GM12891 (cell line): ENCODE measurements at places on chromosomes 11 and 22.

DNA sequence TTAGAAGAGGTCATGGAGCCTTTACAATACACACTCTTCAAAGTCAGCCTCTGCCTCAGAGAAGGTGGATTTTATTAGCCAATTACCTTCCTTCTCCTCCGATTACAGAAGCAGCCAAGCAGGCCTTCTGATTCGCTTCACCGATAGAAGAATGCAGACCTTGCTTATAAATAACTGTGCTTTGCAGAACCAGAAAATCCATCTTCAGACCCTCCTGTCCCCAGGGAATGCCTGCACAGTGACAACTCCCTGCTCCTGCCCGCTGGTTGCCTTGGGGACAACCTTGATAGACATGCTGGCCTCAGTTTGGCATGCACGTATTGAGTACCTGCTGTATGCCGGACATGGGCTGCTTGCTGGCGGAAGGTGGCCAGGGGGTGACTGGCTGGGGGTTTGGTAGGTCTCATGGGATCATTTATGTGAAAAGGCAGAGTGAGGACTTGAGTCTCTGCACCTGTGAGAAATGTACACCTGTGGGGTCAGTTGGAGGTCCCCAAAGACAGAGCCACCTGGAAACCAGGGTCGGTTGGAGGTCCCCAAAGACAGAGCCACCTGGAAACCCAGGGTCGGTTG lies 1238.7 kb downstream of the BRD1 start:
- no peak for DNase-seq

DNA sequence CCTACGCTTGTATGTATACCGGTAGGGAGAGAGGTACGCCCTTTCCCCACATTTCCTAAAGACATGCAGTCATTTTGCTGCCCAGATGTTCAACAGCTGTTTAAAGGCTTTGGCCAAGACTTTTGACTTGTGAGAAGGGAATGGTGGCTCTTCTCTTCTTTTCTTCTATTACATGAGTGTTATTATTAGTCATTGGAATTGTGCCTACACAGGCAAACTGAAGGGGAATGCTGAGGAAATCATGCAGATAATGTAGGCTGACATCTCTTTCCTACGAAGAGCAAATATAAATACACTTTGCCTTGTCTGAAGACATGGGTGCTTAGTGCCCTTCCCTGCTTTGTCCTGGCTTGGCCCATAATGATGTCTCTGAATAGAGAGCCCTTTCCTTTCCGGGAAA lies 194.3 kb upstream of the NARS2 start:
- DNase-seq, result no peak

DNA sequence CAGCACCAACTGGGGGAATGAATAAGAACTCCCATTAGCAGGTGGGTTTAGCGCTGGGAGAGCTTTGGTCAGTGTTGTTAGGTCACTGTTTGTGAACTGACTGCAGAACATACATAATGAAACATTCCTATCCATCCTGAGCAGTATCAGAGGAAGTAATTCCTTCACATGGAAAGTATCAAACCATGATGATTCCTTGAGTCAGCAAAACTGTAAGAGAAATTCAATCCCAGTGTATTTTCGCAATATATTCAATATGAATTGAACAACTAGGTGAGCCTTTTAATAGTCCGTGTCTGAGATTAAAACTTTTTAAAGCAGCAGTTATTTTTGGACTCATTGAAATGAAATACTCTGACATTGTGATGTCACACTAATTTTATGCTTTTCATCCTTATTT lies 42.9 kb upstream of the TTC36 start:
- DNase-seq, result no peak

- no peak for DNase-seq
Measured at GRCh38 chr11:66328031-66328301, 8.3 kb downstream of the RIN1 start.

DNA sequence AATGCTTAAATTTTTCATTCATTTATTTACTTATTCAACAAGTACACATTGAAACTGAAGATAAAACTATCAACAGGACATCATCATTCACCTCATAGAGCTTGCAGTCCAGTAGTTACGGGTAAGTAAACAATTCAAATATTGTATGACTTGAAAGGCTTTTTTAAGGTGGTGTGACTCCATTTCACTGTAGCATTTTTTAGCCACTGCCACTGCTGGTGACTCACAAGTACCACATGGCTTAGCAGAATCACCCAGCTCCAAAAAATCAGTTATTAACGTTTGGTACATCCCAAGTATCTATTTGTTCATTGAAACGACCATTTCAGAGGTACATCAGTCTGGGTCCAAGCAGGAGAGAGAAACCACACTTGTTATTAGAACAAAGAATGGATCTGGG lies 427.9 kb upstream of the DDI1 start:
- DNase-seq, result no peak

- DNase-seq, result no peak
Measured at GRCh38 chr11:37371346-37371970, 773.4 kb upstream of the RAG2 start.

GRCh38 chr11:109733245-109733644 lies 311.3 kb downstream of the C11orf87 start:
- DNase-seq, result no peak

DNA sequence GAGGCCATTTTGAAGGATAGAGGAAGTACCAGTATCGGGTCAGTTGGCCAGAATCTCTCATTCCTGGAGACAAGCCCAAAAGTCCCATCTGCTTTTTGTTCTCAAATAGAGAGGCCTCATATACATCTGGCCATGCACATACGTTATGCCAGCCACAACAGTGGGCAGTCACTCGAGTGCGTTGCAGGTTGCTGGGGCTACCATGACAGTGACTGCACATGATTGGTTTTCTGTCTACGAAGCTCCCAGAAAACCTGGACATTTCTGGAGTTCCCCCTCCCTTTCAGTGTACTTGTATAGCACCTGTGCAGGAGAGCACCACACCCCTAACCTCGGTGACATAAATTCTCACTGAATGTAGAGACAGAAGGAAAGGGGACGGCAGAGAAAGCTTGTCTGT lies 62.1 kb downstream of the C22orf31 start:
- DNase-seq, result no peak

DNA sequence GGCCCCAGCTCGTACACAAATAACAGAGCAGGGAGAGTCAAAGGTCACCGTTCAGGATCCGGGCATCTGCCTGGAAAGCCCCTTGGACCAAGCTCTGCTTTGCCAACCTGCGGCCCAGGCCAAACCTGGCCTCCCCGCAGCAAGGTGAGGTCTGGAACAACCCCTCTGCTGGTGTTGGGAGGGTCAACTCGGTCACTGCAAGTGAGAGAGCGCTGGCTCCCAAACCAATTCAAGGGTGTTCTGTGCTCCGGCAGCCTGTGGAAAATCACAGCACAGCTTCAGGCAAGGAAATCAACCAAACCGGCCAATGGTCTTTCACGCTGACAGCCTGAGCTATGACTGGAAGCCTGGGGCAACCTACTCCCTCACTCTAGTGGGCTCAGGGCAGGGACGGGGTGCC lies 63.4 kb downstream of the MYH9 start:
- no peak for DNase-seq

DNA sequence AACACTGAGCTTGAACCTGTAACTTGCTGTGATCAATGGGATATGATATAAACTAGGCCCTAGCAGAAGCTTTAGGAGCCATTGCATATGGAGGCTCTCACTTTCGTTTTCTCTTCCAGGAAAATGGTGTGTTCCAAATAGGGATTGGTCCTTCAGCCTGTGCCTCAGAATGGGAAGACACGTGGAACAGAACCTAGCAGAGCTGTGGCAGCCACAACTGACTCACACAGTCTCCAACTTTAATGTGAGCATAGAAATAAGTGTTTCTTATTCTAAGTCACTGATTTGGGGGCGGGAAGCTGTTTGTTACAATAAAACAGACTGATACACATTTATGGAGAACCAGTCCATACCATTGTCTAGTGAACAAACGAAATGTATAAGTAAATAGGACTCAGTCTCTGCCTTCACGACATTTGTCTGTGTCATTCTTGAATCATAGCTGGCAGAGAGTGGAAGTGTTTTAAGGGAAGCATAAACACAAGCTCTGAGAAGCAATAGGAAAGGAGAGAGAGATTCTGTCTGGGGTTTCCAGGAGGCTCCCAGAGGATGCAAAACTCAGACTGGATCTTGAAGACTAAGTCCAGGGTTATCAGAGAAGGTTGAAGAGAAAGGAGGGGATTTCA lies 97.3 kb downstream of the GALNT18 start:
- DNase-seq, result no peak

- peak; percentile 65 for DNase-seq
Measured at GRCh38 chr22:35430897-35431322, 31.0 kb downstream of the MCM5 start.

DNA sequence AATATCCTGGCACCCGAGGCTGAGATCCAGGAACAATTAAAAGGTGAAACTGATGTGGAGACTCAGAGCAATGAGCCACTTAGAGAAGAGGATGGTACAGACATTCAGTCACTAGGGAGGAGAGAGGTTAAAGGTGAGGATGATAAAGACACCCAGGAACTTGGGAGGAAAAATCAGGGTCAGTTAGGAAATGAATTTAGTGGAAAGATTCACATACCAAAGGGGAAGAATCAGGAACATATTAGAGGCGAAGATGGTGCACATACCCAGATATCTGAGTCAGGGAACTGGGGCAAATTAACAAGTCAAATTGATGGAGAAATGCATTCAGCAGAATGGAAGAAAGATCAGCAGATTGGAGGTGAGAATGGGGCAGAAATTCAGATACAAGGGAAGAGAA lies 4.1 kb upstream of the MEI1 start:
- DNase-seq, result no peak

DNA sequence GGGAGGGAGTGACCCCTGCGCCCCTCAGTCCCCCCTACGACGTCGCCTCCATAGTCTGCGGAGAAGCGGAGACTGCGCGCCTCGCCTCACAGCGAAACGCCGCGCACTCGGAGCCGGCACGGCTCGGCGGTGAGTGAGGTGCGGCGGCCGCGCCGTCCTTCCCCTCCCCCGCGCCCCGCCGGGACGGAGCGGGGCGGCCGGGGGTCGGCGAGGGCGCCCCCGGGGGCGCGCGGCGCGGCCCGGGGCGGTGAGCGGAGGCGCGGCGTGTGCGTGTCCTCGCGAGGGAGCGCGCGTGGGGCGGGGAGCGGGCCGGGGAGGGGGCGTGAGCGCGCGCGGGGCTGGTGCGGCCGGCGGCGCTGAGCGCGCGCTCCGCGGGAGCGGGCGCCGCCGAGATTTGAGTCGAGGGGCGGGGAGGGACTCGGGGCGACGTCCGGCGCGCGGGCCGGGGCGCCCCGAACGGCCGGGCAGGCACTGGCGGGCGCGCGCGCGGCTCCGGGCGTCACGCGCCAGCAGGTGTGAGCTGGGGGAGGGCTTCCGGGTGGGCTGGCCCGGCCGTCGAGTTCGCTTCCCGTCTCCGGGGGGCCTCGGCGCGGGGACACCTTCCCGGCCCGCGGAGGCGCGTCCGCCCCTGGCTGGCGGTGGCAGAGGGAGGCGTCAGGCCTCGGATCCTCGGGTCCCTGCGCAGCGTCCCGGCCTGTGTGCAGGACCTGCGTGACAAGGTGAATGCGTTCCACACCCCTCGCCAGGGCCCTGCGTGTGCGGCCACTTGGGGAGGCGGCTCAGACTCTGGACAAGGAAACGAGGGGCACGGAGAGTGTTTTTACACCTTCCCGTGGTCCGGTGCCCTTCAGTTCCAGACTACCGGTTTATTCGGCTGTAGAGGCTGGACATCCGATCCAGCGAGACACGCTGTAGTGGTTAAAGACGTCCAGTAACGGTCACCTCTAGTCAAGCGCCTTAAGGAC lies 50.4 kb downstream of the FAM83F start:
- peak; percentile 65 for DNase-seq

DNA sequence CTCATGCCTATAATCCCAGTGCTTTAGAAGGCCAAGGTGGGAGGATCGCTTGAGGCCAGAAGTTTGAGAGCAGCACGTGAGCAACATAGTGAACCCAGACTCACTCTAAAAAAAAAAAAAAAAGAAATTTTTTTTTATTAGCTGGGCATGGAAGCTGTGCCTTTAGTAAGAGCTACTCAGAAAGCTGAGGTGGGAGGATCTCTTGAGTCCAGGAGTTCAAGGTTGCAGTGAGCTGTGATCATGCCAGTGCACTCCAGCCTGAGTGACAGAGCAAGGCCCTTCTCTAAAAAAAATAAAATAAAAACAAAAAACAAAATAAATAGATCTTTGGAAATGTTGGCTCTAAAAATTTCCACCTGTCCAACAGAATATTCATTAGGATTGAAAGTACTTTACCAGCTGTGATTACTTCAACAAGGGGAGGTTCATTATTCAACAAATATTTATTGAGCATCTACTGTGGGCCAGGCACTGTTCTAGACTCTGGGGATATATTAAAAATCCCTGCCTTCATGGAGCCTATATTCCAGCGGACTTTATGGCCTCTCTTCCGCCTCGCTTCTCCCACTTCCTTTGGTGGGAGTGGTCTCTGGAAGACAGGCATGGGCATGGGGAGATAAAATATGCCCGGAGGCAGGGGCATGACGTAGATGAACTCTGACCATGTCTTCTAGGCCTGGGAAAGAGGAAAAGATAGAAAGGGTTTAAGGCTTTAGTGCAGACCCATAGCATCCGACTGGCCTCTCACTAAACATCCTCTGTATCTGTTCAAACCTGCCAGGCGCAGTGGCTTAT lies 47.9 kb downstream of the AHNAK start:
- no peak for DNase-seq

DNA sequence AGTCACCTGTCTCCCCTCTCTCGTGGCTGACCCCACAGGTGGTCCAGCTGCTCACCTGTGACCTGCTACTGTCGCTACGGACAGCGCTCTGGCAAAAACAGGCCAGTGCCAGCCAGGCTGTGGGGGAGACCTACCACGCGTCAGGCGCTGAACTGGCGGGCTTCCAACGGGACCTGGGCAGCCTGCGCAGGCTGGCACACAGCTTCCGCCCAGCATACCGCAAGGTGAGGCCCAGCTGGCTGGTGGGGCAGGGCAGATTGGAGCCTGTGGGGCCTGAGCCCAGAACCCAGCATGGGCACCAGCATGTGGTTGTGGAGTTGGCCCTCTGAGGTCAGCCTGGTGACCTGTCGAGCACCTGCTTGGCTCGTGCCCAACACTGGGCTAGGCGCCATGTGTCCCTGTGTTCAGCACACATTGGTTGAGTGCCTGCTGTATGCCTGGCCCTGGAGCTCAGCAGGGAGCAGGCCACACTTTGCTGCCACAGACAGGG lies 11.9 kb downstream of the SHISA8 start:
- no peak for DNase-seq

DNA sequence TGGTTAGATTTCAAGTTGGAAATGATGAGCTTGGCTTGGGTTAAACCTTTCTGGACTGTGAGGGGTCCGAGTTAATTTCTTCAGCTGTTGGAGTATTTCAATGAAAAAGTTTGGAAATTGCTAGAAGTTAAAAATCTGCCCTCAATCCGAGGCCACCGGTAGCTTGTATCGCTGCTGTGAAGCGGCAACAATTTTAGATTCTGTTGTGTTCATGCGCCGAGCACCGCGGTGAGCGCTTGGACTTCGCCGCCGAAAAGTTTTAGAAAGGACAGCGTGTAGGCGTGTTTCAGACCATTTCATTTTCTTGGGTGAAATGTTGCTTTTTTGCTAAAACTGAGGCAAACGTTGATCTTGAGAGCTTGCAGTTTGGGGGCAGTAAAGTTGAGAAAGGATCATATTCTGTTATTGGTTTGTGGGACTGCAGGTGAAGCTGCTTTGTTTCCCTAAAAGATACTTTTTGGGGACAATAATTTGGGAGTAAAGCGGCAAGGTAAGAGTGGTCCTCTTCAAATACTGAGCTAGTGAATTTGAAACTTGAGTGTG lies 928 bp downstream of the FBXO7 start:
- DNase-seq, result no peak

GRCh38 chr22:45335021-45335818 lies 25.5 kb downstream of the FAM118A start:
- DNase-seq, result no peak

- no peak for DNase-seq
Measured at GRCh38 chr11:24093375-24093774, 403.5 kb upstream of the LUZP2 start.
